DND-41 (cell line): ENCODE measurements at places on chromosomes 2 and 18.

GRCh38 chr2:153235516-153235915, 243.0 kb downstream of the RPRM start:
- peak; percentile 39 for DNase-seq

GRCh38 chr2:123364243-123364896, 660.7 kb upstream of the CNTNAP5 start:
- DNase-seq = no peak

DNA sequence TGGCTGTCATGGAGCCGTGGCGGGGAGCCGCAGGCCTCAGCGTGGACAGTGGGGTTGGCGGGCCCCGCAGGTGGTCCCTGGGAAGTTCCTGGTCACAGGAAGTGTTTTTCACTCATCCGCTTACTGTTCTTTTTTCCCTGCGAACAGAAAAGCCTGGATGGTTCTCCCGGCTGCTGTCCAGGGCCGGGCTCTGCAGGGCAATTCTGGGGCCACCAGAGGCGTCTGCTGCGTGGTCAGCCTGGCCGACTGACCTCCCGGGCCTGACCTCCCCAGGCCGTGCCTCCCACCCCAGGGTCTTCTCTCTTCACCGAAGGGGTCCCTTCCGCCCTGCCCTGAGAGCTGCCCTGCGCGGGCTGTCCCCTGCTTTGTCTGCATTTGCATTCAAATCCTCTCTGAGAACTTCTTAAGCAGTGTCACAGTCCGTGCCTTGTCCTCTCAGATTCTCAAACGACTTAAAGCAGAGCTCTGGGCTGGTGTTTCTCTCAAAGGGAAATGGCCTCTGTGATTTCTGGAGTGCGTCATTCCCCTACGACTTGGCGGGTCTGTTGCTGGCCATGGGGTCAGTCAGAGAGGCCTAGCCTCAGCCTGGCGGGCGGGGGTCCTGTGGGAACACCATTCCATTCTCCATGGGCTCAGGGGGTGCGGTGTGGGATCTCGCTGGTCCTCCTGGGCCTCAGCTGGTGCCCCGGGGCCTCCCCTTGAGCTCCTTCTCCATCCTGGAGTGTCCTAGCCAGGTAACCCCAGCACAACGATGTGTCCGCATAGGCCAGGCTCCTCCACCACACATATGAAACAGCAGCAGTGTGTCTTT, 38.3 kb downstream of the KLHL29 start:
- no peak for DNase-seq

GRCh38 chr2:112701052-112701451, 19.8 kb upstream of the NT5DC4 start:
- DNase-seq = no peak

- DNase-seq = no peak
Measured at GRCh38 chr2:71460595-71461303, 7.4 kb downstream of the DYSF start.

- no peak for DNase-seq
Measured at GRCh38 chr2:60823694-60824305, 57.6 kb upstream of the REL start.

DNA sequence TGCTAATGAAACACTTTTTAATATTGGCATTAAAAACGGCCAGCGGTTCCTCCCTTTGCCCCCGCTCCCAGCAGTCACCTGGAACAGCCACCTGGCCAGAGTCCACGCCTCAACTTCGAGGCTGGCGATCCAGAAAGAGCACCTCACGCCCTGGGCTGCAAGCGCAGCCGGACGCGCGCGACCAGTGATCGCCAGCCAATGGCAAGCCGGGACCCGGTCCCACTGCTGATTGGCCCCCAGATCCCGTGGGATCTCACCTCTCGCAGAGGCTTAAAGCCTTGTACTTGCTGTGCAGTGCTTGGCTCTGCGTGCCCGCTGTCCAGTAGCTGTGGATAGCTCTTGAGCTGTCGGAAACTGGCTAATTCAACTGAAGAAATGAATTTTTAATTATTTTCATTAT, 4.1 kb upstream of the RBM45 start:
- DNase-seq = no peak

GRCh38 chr2:152231446-152231845, 55.9 kb upstream of the STAM2 start:
- DNase-seq = no peak

DNA sequence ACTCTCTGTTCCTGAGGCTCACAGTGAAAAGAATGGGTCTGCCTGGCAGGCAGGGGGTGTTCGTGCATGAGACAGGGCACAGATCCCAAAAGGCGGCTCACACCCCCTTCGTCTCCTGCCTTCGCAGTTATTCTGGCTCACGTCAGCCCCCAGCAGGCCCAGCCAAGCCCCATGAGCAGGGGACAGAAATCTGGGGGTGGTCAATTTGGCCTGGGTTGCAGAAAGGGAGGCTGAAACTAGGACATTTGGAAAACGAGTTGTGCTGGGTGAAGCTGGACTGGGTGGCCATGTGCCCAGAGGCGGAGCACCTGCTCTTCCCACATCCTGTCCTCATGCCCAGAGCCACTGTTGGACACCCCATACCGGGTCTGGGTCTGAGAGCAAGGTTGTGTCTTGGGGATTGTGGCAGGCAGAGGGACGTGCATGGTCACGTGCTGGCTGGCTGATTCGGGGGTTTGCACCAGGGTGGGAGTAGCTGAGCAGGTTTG, 99.0 kb upstream of the MCFD2 start:
- DNase-seq = no peak
